NCI-H187 treated with DMSO at 0.1 percent for 48 hours (cell line): ENCODE measurements at places on chromosomes 13 and 19.

GRCh38 chr19:19342086-19343015, 21.7 kb downstream of the MAU2 start:
- DNase-seq, result no peak

DNA sequence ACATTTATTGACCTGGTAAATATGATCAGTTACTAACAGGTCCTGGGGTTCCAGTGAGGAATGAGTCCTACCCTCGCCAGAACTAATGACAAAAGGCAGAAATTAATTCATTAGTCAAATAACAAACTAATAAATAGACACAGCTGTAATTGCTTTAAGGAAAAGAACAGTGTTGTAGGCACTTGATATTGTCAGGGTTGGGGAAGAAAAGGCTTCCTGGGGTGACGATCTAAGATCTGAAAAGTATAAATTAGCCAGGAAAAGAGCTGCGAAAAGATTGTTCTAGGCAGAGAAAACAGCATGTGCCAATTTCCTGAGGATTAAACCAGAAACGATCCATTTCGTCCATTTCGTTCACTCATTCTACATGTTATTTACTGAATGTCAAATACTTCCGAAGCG, 670 bp upstream of the CHAF1A start:
- no peak for DNase-seq

GRCh38 chr19:18995804-18996241, 37.5 kb downstream of the SUGP2 start:
- DNase-seq, result no peak

DNA sequence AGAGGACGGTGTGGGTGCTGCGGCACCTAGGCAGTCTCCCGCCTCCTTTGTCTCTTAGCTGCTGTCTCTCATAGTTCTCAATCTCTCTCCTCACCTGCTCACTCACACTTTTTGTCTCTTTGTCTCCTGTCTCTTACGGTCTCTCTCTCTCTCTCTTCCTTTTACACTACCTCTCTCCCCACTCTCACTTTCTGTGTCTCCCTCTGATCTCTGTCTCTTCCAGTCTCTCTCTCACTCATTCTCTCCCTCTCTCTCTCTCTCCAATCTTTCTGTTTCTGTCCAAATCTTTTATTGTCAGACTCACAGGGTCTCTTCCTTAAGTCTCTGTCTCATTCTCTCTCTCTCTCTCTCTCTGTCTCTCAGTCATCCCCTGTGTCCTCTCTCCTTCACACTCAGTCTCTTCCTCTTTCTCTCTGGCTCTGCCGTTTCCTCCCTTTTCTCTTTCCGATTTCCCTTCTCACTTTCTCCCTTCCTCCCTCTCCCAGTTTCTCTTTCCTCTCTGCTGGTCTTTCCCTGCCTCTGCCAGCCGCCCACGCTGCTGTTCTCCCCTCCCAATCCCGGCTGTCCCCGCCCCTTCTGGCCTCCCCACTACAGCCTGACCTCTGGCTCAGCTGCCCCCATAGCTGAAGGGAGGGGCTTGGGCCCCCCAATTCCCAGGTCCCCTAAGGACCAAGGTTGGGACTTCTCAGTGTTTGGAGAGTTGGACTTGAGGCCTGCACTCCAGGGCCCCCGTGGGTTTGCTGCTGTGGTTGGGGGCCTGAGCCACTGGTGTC, at the start of gene PLEKHA4:
Gene PLEKHA4 (minus strand): TSS at position 504 of the 773 bp plus-strand sequence. CDS start 997 bp downstream, outside the sequence.
- no peak for DNase-seq

GRCh38 chr13:59337070-59337469, 826.7 kb downstream of the DIAPH3 start:
- no peak for DNase-seq

DNA sequence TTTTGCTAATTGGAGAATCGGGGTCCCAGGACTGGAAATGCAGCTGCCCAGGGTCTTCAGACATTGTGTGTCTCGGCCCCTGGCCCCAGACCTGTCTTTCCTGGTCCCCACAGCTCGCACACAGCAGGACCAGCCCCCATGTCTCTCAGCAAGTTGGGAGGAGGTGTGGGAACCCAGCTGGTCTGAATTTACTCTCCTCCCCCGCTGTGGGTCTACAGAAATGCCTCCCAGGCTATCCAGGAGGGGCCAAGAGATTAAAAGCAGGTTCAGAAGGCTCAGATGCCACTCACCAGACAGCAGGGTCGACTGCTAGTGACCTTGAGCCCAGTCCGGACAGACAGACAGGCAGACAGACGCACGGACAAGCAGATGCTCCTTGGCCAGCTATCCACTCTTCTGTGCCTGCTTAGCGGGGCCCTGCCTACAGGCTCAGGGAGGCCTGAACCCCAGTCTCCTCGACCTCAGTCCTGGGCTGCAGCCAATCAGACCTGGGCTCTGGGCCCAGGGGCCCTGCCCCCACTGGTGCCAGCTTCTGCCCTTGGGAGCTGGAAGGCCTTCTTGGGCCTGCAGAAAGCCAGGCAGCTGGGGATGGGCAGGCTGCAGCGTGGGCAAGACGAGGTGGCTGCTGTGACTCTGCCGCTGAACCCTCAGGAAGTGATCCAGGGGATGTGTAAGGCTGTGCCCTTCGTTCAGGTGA, at the start of gene DAND5:
Gene DAND5 (plus strand): TSS at position 285 of the 697 bp plus-strand sequence. CDS start 85 bp downstream, at position 370.
- no peak for DNase-seq

DNA sequence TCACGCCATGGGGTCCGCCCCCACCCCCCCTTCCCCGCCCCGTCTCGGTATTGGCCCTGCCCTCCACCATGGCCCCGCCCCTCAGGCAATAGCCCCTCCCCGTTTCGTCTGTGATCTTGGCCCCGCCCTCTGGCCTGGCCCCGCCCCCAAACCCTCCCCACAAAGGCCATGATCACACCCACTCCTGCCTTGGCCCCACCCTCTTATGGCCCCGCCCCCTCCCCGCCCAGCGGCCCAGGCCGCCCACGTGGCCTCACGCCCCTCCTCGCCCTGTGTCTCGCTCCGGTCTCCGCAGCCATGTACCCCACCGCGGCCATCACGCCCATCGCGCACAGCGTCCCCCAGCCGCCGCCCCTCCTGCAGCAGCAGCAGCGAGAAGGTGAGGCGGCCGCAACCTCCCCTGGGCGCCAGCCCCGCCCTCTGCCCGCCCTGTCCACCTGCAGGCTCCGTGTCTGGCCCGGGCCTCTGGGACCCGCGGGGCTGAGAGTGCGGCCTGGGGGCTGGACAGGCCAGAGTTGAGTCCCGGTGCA, 61.3 kb downstream of the CELF5 start:
- DNase-seq, result no peak

GRCh38 chr13:44698066-44698465, 121.9 kb upstream of the TSC22D1 start:
- no peak for DNase-seq

DNA sequence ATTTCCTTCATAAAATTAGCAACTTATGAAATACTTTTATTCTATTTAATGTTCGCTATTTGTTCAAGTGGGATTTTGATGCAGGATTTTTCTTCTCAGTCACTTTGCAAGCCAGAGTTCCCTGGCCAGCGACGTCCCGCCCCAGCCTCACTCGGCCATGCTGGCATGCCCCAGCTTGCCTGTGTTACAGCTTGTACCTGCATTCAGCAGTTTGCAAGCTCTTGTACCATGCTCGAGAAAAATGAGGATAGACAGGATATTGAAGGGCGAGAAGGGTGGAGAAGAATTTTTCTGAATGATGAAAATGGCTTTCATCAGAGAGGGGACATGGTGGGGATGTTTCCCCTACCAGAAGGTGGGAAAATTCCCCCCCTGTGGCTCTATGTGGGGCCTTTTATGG, 2180.2 kb upstream of the PCDH20 start:
- DNase-seq, result no peak

DNA sequence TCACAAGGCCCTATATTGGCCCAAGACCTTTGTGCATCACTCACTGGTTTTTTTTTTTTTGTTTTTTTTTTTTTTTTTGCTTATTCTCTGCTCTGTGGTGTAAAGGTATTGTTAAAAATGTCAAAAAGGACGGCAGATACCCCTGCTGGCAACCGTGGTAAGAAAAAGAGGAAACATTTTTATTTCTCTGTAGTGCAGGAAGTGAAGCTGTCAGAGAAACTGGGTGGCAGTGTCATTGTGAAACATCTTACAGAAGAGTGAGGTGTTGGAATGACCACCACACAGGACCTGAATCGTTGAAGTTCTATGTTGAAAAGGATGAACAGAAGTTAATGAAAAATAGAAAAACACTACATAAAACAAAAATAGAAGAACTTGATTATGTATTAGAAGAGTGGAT, 346.4 kb downstream of the FGF9 start:
- no peak for DNase-seq

DNA sequence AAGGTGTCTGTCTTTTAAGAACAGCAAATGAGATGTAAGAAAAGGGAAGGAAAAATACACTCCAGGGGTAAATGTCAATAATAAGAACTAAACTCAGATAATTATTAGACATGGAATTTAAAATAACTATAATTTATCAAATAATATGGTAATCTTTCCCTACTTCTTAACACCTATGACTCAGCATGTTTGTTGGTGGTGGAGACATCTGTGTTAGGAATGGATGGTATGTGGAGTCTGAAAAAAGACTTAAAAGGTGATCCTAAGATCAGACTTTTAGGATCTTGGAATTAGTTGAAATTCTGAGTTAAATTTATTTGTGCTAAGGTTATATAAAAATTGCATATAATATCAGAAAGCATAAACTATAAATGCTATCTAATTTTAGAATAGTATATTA, 915.1 kb downstream of the SLITRK5 start:
- no peak for DNase-seq

DNA sequence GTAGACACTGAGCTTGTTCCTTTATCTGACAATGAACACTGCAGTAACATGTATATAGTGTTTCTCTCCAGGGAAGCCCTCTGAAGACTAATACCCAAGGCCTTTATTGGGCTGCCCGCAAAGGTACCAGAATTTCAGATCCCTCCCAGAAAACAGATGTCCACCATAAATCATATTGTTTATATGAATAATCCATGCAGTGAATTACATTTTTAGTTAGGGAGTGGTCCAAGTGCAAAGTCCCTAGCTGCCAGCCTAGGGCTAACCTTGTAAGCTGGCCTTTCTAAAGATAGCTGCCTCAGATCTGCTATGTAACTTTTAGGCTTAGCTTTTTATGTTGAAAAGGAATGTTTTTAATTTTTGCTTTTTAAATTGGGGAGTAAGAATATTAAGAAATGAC, 44.7 kb downstream of the TDRD3 start:
- DNase-seq, result no peak

GRCh38 chr19:51410950-51411748, 6.3 kb downstream of the SIGLEC10 start:
- DNase-seq, result no peak

GRCh38 chr19:38475176-38475575, 41.7 kb downstream of the RYR1 start:
- DNase-seq, result no peak
